Caudate nucleus (tissue), 63 donors: ENCODE measurements at places on chromosomes 12 and 14.

- no peak for DNase-seq
These were observed 248.0 kb downstream of the PDZRN4 start for GRCh38 chr12:41436076-41436475.

GRCh38 chr12:3532931-3533702 is 42.1 kb downstream of the PRMT8 start:
- no peak for DNase-seq

DNA sequence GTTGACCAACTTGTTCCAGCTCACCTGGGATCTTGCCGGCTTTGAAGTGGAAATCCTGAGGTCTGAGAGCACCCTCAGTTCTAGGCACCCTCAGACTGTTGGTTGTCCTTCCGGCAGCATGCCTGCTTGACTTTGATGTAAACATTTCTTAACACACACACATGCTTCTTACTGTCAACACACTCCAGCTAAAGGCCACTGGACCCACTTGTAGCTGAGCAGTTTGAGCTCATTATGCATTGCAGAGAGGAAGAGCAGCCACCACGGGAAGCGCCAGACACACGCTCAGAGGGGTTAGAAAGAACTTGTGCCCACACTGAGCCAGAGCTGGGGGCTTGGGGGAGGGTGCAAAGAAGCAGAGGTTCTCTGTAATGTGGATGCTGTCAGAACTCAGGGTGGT is 55.8 kb downstream of the TNFAIP2 start:
- DNase-seq: no peak

DNA sequence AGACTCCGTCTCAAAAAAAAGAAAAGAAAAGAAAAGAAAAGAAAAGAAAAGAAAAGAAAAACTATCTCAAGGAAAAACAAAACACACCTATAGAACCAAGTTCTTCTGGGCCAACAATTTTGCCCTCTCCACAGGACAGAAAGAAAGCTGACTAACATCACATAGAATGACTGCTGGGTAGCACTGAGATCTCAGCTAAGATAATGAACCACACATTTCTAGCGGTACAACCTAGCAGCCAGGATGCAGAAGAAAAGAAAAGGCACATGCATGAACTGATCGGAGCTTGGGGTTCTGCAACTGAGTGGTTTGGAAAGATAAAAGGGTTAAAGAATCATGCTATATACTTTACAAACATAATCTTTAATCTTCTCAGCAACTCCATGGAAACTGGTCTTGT is 19.5 kb downstream of the TMED10 start:
- no peak for DNase-seq

GRCh38 chr12:132593521-132593920 is 16.9 kb downstream of the LRCOL1 start:
- no peak for DNase-seq

GRCh38 chr14:56648508-56649301 is 69.1 kb downstream of the TMEM260 start:
- DNase-seq: no peak

DNA sequence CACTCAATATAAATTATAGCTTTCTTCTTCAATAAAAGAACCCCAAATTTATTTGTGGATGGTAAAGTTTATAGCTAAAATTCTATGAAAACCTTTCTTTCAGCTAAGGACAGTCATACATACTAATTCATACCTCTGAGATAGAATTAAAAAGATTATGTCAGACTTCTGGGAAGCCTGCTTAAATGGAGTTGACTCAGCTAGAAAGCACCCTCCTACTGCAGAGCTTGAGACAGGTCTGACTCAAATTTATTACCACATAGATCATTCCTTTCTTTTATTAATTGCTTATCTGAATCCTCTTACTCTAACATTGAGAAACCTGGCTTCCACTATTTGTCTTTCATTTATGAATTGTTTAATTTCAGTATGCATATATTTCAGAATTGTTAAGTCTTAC is 1007.0 kb upstream of the LRFN5 start:
- peak; percentile 5 for DNase-seq

GRCh38 chr14:44771496-44771895 is 190.3 kb downstream of the KLHL28 start:
- DNase-seq: no peak

DNA sequence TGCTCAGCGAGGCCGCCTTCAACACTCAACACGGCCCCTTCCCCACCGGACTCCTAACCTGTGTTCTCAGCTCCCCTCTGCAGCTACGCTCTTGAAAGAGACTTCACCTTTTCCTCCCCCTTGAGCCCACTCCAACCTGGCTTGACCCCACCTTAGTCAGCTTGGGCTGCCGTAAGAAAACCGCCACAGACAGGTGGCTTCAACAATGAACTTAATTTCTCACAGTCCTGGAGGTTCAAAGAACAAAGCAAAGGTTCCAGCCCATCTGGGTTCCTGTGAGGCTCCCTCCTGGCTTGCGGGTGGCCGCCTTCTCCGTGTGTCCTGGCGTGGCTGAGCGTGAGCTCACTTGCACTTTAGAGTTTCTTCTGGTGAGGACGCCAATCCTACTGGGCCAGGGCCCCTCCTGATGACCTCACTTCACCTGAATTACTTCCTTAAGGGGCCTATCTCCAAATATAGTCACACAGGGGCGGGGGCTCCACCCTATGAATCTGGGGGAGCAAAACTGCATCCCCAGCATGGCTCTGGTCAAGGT is 138.8 kb downstream of the CALM1 start:
- no peak for DNase-seq

DNA sequence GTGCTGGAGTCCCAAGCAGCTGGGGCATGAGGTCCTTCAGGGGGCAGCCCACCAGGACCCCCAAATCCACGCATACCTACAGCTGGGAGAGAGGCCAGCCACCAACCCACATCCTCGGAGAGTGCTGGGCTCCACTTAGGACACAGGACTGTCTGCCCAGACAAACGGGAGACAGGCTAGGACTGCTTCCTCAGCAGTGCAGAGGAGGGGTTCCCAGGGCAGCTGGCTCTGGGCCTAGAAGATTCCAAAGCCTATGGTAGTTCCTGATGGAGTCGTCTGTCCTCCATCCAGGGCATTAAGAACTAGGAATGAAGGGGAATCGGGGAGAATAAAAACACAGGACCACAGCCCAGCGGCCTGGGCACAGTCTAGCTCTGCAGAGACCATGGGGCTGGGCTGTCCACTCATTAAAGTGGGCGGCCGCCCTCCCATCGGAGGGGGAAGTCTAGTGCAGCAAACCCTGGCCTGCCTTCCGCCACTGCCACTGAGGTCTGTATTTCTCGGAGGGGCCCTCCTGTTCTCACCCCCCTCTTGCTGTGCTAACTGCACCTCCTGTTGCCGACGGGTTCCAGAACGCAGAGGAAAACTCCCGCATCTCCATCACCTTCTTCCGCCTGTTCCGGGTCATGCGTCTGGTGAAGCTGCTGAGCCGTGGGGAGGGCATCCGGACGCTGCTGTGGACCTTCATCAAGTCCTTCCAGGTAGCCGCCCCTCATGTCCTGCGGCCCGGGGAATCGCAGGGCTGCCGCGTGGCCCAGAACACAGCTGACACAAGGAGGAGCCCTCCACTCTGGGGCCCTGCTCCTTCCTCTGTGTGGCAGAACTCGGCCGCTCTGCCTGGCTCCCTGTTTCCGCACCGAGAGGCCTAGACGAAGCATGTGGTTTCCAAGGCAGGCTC is 143.5 kb upstream of the FKBP4 start:
- no peak for DNase-seq

DNA sequence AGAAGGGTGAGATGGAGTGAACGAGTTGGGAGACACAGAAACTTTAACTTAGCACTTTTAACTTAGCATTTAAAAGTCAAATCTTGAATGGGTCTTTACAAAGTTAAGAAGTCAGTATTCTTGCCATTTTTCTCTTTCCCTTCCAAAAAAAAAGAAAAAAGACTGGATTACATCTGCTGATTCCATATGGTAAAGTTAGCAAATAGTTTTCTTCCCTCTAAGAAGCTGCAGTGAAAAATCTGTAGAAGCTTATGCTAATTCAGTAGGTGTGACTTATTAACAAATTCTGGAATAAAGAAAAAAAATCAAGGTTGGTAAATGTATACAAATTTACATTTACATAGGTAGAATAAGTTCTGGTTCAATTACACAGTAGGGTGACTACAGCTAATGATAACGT is 50.9 kb downstream of the COCH start:
- no peak for DNase-seq

GRCh38 chr14:29039171-29039570 is 272.6 kb downstream of the FOXG1 start:
- no peak for DNase-seq

GRCh38 chr12:53591301-53592206 is 34.6 kb downstream of the ATF7 start:
- DNase-seq: peak; percentile 9

GRCh38 chr14:75282170-75282554 is 3.5 kb downstream of the FOS start:
- no peak for DNase-seq

GRCh38 chr14:68844210-68844545 is 51.3 kb upstream of the ZFP36L1 start:
- DNase-seq: no peak

- DNase-seq: no peak
These were observed 261.9 kb downstream of the TMEM132D start for GRCh38 chr12:129641926-129642325.

GRCh38 chr12:108547686-108548085 is 13.3 kb downstream of the SART3 start:
- no peak for DNase-seq

DNA sequence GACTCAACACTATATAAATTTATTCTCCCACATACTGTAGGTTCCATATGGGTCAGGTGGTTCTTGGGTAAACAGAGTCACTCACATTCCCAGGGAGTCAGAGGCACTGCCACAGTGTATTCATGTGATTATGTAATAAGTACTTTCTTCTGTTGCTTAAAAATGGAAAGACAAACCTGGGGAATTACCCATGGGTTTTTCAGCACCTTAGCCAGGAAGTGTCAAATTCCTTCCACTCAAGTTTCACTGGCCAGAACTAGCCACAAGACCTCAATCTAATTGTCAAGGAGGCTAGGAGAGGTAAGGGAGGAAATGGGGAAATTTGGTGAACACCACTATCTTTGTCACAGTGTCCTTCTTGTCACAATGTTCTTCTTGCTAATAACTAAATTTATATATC is 333.2 kb upstream of the MDGA2 start:
- DNase-seq: no peak

DNA sequence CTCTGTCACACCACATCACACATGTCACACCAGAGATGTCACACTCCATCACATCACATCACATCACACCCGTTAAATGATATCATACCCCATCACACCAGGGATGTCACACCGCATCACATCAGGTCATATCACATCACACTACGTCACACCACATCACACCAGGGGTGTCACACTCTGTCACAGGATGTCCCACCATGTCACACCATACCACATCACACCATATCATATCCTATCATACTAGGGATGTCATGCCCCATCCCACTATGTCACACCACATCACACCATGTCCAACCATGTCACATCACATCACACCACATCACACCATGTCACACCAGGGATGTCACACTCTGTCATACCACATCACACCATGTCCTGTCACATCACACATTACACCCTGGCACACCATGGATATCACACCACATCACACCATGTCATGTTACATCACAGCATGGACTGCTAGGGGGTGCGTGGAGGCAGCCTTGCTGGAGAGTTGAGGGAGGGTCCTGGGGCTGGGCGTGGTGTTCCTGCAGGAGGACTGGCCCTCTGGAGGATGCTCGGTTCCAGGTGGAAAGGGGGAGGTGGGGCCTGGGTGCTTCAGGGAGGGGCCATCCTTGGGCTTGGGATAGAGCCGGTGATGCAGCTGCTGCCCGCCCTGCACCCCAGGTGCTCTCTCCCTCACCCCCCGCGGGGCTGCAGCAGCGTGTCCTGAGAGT is 134.6 kb downstream of the TMEM121 start:
- DNase-seq: no peak

DNA sequence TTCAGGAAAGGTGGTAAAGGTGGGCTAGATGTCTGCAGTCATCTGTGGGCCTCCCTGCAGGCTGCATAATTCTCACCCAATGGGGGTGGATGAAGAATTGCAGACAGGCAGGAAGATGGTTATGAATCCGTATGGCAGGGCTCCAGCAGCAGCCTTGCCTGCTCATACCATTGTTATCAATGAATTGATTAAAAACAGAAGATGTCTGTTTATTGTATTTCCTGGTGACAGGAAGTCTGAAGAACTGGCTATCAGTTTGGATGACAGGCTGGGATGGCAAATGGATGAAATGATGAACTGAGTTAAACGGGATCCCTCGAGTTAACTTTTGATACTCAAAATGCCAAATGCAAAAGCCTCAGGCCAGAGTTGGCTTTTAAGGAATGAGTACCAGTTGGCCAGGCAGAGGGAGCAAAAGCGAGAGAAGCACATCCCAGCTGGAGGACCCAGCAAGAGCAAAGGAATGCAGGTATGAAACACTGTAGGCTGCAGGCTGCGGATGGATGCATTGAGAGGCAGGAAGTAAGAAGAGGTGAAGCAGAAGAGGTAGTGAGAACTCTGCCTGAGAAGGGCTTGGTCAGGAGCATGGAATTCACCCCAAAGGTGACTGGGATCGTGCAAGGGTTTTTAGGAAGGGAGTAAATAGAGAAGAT is 550.0 kb upstream of the TBX3 start:
- DNase-seq: no peak

- DNase-seq: no peak
These were observed 7.3 kb upstream of the INF2 start for GRCh38 chr14:104682107-104682593.

GRCh38 chr12:7190268-7191055 is 976 bp downstream of the PEX5 start:
- DNase-seq: peak; percentile 22

DNA sequence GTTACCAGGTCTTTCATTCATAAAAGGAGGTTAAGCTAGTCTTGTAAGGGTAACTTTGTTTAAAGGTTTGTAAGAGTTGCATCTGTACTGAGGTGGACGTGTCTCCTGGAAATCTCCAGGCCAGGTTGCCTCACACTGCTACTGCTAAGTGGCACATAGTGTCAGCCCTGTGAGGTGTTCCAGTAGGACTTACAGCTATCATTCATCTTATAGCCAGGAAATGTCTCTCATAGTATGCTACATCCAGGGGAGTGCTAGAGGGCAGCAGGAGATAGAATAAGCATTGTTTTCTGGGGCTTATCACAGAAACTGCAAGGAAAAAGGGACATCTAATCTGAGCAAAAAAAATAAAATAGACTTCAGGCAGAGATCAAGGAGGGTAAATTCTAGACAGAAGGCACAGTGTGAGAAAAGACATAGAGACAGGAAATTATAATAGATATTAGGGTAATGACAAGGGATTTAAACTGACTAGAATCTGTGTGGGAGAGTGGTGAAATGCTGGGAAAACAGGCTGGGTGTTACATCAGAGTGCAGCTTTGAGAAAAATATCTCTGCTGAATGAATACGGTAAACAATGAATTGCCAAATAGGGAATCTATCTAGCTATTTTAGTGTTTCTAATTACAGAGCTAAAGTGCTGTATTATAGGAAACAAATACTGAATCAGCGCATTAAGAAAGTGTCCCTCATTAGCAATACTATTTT is 205.1 kb upstream of the ABCD2 start:
- DNase-seq: no peak
